ENCODE measurements at places on chromosomes 16 and 17. TPM values are rescaled to one million over a fixed set of nuclear protein-coding genes. Genes with fewer than 3 reads are reported as not detected.

CSH2 gene
- not detected for total RNA-seq

DNA sequence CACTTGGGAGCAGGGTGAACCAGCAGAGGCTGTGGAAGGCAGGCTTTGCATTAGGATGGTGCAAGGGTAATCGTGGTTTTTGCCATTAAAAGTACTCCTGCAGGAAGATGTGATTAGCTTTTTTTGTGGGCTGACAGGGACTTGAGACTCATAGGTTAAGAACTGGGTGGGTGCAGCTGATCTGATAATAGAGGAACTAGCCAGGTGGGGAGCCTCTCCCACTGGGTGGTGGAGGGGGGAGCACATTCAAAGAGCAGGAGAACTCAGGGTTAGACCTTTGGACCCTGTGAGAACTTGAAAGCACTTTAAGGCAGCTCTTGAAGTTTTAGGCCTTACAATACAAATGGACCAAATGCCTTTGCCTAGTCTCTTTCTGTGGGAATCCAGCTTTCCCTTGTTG lies 32.4 kb downstream of the CCL4 start:
- no peak for DNase-seq

DNA sequence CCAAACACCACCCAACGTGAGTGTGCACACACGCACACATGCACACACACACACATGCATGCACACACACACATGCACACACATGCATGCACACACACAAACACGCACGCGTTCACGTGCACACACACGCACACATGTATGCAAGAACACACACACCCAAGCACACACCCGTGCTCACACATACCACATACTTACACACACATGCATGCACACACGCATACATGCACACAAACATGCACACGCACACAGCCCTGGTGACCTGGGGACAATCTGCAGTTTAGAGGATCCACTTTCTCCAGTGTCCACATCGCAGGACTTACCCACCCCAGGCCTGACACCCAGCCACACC lies 6.2 kb downstream of the USH1G start:
- DNase-seq = no peak

DNA sequence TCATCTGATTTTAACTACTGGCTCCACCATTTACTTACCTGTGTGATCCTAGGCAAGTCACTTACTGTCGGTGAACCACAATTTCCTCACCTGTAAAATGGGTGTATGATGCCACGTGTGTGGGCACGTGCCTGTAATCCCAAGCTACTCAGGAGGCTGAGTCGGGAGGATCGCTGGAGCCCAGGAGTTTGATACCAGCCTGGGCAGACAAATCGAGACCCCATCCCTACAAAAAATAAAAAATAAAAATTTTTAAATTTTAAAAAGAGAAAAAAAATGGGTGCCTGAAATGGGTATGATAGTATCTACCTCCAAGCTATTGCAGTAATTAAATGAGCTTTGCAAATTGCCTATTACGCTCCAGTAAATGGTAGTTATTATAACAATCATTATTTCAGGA lies 225.3 kb downstream of the CCDC182 start:
- no peak for DNase-seq

DNAAF1 gene
- total RNA-seq = not detected

DNA sequence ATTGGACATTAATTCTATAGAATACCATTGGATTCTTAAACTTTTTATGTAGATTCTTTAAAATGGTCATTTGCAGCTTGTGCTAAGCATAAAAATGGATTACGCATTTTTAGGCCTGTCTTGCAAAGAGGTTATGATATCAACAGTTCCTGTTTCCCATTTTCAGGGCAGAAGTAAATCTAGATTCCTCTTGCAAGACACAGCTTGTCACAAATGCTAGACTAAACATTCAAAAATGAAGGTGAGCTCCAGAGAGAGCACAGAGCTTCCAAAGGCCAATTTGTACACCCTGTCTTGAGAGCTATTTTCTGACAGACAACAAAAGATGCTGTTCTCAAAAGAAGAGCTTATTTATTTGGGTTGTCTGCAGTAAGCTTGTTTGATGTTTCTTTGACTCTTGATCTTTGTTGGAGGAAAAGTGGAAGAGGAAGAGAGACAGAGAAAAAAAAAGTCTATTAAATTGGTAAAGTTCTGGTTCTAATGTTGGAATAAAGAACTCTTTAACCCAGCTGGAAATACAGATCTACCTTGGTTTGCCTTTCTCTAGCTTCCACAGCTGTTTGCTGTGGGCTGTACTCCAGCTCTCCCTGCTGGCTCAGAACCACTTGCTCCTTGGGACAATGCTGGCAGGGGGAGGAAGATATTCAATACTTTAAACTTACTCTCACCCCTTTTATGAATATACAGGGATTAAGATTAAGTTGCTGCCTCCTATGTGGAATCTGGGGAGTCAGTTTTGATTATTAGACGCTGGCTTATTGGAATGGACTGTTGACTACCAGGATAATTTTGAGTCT lies 651.8 kb downstream of the CDH11 start:
- no peak for DNase-seq

TP53TG3B gene
- not detected for total RNA-seq

SYCE1L gene
- 1.6 TPM for total RNA-seq
